ENCODE measurements at places on chromosomes 11 and 22. TPM values are rescaled to one million over a fixed set of nuclear protein-coding genes. Genes with fewer than 3 reads are reported as not detected.
A peak's percentile ranks its signal among the peaks of the same experiment; 100 is the strongest.

GRCh38 chr11:87453531-87454089 lies 415.9 kb downstream of the TMEM135 start:
- no peaks in the 10 kb centered on the region for H3K36me3 ChIP-seq
- DNase-seq: no peak
- no peaks in the 10 kb centered on the region for H3K27me3 ChIP-seq
- H3K4me3 ChIP-seq: no peak overlapping the region

GRCh38 chr11:93813974-93814373 lies 29.9 kb downstream of the MED17 start:
- peaks cover 59% of the 10 kb centered on the region for H3K36me3 ChIP-seq
- no peaks in the 10 kb centered on the region for H3K4me1 ChIP-seq
- no peak overlapping the region for H3K27ac ChIP-seq

GRCh38 chr11:119149018-119149785 lies at the start of gene ABCG4:
TSS of gene ABCG4 (plus strand) at chr11:119149052. CDS start at chr11:119149966, 914 bp downstream.
- H3K4me3 ChIP-seq: peak within 1 kb of the TSS; percentile 70
- no peak within 1 kb of the TSS for H3K27ac ChIP-seq
- H3K27me3 ChIP-seq: peaks cover 60% of the 10 kb centered on the region
- H3K4me1 ChIP-seq: peaks cover 4% of the 10 kb centered on the region
- no peaks in the 10 kb centered on the region for H3K36me3 ChIP-seq
- peak; percentile 81 for DNase-seq

SYT9 gene
- not detected for total RNA-seq

SCUBE2 gene
- 2.7 TPM for total RNA-seq

GRCh38 chr22:19620742-19621371 lies 93.4 kb upstream of the SEPTIN5 start:
- DNase-seq: peak; percentile 59
- no peak overlapping the region for H3K4me3 ChIP-seq
- H3K27ac ChIP-seq: no peak overlapping the region
- H3K27me3 ChIP-seq: peaks cover 30% of the 10 kb centered on the region
- no peaks in the 10 kb centered on the region for H3K4me1 ChIP-seq

Measured in osteoblast (primary cell).